A549 (cell line): ENCODE measurements at places on chromosomes 12 and 14.

- DNase-seq: no peak
Measured at GRCh38 chr14:52399921-52400595, 85.9 kb downstream of the PTGER2 start.

DNA sequence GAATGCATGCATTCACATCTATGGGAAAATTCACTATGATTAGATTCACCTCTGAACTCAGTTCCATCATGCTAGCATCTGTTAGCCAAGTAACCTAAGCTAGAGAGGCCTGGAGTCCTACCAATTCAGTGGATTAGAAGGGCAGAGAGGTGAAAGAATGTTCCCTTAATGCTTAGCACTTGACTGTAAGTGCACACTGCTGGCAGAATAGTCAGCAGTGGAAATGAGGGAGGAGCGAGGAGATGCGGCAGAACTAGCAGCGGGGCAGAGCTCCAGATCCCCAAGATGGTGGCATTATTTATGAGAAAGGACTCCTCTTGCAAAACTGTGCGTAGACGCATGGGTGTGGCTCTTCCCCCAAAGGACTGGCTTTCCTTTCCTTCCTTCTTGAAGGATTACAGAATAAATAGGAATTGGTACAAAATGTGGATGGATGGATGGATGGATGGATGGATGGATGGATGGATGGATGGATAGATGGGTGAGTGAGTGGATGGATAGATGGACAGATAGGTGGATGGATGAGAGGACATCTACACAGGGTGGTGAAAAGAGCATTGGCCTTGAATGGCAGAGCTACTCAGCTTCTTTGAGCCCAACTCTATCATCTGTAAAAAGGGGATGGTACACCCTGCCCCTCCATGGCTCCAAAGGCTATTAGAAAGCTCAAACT, 227.2 kb downstream of the CHST11 start:
- DNase-seq: no peak

DNA sequence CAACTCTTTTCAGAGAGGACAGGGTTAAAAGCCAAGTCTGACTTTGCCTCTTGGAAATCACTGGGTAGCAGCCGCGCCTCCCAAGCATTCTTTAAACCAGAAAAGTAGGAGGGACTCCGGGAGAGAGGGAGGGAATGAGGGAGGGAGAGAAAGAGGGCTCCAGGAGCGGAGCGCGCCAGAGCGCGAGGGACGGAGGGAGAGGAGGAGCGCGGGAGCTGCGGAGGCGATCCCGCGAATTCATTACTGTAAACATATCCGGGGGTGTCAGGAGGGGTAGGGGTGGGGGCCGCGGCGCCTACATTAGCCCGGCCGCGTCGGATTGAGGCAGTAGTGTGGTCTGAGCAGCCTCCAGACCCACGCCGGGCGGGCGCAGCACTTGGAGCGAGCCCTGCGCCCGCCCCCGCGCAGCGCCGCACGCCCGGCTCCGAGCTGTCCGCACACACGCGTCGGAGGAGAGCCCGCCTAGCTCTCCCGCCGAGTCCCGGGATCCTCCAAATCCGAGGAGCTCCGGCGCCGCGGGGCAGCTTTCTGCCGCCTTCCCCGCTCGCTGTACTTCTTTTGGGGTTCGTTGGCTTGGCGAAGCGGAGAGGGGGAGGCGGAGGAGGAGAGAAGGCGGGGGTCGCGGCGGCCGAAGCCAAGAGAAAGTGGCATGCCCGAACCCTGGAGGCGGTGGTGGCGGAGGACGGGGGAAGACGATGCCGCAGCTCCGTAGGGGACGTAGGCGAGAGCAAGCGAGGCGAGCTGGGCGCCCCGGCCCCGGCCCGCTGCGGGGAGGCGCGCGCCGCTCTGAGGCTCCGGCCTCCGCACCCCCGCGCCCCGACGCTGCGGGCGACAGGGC, 3.3 kb downstream of the FLRT2 start:
- peak; percentile 80 for DNase-seq

- no peak for DNase-seq
Measured at GRCh38 chr14:38065106-38065762, 142.5 kb upstream of the SSTR1 start.

- no peak for DNase-seq
Measured at GRCh38 chr12:100962086-100962712, 167.6 kb downstream of the ANO4 start.
